Stimulated activated CD4-positive, alpha-beta T cell treated with anti-CD3 and anti-CD28 coated beads, Interleukin-4, amount 100 ng/mL, for 48 hours (primary cell): ENCODE measurements at places on chromosomes 5 and 9.

DNA sequence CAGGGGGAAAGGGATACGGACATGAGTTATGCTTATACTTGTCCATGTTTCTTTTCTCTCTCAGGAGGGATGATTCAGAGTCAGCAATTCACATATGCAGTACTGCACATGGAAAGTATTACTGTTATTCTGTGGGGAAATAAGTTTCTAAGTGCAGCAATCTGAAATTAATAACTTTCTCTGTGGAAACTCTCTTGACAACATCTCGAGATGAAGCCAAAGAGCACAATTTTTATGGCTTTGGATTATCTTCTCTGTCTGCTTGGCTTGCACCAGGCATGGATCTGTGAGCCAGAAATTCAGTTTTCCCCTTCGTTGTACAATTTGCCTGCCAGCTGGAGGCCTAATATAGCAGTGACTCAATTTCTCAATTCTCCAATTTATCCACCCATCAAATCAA, 2.5 kb upstream of the NDFIP1 start:
- no peak for DNase-seq

DNA sequence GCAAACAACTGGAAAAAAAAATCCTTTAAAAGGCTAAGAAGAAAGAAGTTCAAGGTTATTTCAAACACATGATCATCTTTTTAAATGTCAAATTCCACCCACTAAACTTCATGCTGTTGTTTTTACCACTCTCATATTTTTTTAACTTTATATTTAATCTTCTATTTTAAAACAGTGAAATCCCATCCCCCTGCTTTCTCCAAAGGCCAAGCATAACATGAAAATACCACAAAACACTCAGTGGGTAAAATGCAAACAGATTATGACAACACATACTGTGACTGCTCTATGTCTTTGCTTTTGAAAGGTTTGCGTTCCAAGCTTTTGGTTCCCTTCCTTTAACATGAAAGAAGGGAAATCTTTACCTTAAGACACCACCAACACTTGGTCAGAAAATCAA, 127.6 kb downstream of the SNCAIP start:
- DNase-seq = no peak

DNA sequence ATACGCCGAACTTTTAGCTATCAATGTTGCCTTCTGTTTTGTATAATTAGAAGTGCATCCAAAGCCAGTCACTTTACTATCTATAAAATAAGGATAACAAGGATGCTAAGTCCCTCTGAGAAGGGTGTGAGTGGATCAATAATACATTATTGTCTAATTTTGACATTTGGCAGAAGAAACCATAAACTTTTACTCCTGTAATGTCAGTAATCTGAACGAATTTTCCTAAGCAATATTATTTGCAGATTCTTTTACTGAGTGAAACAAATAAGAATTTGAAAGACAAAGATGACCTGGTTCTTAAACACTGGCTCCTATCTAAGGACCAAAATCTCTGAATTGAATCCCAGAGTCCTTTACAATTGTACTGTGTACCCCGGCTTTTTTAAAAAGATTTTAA, 126.6 kb upstream of the TMEM161B start:
- no peak for DNase-seq

DNA sequence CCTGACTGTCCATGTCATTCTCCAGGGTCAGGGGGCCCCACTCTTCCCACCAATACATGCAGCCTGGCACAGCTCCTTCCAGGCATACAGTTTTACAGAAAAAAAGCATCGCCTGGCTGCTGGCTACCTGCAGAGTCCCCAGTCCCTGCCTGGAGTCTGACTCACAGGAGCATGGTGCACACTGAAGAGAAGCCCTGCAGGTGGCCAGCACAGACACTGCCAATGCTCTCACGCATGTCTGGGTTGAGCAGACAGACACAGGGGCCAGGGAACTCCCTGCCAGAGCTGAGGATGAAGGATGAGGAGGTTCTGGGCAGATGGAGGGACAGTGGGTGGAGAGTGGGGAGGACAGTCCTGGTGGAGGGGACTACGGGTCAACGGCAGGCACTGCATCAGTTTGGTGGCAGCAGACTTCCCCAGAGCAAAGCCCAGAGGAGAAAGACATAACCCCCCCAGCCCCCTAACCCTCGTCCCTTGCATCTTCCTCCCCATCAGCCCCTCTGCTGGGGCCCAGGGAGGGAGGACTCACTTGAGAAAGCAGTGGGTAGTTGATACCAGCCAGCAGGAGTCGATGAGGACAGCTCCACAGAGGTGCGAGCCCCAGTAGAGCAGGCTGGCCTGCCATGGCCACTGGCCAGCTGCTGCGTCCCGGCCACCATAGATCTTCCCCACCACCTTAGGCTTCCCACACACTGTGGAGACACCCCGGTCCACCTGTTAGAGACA, 72.9 kb upstream of the SPTLC1 start:
- no peak for DNase-seq

DNA sequence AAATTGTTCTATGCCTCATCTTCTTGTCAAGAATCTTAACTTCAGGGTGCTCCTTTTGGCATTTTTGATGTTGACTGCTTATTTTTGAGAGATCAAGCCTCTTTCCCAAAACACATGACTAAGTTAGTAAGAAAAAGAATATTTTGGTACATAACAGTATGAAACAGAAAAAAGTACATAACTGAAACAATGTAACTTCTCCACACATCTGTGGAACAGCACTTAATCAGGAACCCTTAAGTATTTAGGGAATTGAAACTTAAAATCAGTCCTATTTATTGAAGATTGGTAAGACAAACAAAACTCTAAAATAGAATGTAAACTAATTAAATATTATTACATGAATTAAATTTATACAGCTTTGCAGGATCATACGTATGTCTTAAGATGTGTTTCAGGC, 103.4 kb downstream of the MELK start:
- DNase-seq = no peak

- DNase-seq = peak; percentile 56
Observed at GRCh38 chr5:133930061-133930812, 38.2 kb downstream of the C5orf15 start.

DNA sequence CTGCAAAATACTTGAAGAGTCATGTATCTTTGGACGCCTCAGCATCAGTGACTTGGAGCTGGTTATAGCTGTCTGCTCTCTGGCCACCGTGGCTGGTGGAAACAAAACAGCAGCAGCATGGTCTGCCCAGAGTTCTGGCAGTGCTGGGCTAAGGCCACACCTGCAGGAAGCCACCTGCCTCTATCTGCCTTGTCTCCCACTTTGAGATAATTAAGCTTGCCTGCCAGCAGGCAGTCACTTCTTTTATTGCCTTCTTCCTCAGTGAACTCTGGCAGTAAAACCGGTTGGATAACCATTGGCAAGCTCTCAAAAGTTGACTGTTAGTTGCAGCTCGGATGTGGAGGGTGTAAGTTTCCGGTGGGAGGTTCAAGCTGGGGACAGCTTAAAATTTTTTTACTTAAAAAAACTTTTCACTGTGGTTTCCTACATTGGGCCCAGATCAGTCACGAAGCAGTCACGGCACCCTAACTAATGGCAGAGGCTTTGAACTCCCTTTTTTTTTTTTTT, 4.9 kb downstream of the SMIM3 start:
- peak; percentile 47 for DNase-seq

DNA sequence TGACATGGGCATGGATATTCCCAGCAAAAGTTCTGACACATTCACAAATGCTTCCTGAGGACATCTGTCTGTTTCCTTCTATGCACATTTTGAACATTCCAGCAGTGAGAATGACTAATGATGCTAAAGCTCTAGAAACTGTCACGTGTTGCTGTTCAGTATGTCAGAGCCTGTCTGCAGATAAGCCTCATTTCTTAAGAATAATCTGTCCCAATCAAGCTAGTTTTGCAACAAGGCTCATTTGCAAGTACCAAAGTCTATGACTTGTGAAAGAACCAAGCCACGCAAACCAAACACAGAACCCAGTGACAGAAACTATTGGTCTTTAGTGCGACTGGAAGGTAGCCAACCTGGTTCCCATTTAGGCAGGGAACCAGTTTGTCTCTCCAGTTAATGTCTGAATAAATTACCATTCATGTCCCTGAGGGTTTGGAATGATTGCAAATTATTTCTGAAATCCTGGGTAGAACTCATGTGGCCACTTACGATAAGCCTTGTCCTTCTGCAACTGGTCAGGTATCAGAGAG, 178.5 kb downstream of the C9orf152 start:
- no peak for DNase-seq

GRCh38 chr5:16489322-16489791, 23.8 kb upstream of the ZNF622 start:
- DNase-seq = no peak

DNA sequence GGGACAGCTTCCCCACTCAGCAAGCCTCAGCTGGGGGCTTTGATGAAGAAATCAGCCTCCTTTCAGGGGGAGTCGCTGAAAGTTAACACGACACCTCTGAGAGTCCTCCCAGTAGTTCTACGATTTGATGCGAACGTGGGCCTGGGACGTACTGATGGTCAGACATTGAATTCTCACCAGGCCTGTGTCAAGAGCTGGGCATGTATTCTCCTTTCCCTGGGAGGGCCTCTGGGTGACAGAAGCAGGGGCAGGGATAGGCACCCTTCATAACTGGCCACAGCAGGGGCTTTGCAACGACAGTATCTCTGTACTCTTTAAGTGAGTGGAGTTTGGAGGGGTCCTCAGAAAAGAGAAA, 15.6 kb upstream of the COL5A1 start:
- no peak for DNase-seq
